ENCODE measurements at places on chromosomes 1 and 21. TPM values are rescaled to one million over a fixed set of nuclear protein-coding genes. Genes with fewer than 3 reads are reported as not detected.

GRCh38 chr1:44621841-44622286, 52.4 kb downstream of the TMEM53 start:
- no peak for DNase-seq

DNA sequence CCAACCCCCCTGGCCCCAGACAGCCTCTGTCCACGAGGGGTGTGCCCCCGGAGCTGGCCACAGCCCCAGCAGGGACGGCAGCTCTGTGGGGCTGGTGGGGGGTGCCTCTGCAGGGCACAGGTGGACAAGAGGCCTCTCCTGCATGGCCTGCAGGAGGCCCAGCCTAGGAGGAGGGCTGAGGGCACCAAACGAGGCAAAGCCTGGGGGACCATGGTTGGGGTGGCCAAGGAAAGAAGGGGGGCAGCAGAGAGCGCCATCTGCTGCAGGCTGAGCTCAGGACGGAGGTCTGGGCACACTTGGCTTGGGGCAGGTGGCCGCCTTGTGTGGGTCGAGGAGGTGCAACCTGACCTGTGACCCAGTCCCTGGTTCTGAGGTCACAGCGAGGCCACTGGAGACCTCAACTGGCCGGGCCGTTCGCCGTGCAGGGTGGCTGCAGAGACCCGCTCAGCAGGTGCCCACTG, 27.3 kb downstream of the RRP1 start:
- DNase-seq, result no peak

GRCh38 chr1:10132852-10133251, 77.5 kb upstream of the KIF1B start:
- DNase-seq, result no peak

DNA sequence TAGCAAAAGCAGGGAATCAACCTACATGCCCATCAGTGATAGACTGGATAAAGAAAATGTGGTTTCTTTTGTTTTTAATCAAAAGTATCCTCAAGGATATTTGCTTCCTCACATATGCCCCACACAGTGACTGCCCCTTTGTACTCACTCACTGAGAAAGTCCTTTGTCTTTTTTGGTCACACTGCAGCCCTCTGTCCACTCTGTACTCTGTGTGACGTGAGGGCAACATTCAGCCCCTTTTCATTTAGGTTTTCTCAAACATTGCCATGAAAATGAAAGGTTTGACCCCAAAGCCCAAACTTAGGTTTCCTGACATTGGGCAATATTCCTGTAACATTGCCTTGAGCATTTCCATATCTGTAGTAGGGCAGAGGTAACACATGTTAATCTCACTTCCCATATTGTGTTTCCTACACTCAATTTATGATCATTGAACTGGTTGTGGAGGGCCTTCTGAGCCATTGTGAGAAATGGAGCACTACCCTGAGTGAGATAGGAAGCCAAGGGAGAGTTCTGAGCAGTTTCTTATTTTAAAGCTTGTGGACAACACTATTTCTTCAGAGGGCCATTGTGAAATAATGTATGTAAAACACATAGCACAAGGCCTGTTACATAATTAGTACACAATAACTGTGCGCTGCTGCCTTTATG, 501.9 kb upstream of the C1orf87 start:
- DNase-seq, result no peak

The IVL gene
- not detected for total RNA-seq

DNA sequence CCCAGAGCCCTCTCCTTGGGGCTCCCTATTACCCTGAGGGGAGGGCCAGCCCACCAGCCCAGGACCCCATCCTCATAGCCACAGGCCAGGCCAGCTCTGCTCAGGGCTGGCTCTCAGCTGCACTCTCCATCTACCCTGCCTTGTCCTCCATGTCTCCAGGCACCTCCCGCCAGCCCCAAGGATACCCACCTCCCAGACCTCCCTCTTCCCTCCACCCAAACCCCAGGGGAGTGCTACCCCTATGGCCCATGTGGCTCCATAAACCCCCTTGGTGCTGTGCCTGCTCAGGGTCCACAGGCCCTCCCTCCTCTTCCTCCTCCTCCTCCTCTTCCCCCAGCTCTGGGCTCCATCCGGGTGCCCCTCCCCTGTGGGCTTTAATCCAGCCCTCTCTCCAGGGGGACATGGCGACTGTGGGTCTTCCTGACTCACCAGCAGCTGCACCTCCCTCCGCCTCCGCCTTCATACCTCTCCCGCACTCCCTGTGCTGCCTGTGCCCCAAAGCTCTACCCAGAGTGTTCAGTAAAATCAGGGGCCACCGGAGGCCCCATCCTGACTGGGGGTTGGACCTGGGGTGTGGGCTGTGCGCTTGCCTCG, 9.1 kb downstream of the YBEY start:
- DNase-seq, result no peak

DNA sequence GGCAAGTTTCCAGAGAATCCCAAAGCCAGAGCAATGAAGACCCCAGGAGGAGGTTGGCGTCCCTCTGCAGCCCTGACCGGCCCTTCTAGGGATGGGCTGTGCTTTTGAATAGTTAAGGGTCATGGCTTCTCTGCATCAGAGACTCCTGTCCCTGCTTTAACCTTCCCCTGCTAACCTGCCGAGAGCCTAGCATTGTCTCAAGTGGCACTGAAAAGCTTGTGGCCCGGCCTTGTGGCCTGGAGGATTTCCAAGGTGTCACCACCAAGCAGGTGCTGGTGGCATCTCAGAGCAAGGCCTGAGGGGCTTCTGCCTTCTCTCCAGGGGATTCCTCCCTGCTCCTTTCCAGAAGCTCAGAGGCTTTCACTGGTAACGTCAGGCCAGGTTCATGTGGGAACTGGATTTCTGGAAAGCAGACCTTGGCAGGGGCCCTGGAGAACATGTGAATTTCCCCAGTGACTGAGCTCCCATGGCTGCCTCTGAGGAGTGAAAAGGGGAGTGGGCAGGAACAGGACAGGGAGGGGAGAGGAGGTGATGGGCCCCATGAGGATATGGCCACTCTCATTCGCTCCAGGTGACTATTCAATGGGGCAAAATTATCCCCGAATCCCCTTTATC, 409.9 kb downstream of the PTPRU start:
- DNase-seq, result no peak

The DYNLT4 gene
- not detected for total RNA-seq

The KCNJ10 gene
- not detected for total RNA-seq

GRCh38 chr1:246218686-246219085, 288.4 kb downstream of the SMYD3 start:
- DNase-seq, result no peak

The MAN1C1 gene
- total RNA-seq, result 18.4 TPM

DNA sequence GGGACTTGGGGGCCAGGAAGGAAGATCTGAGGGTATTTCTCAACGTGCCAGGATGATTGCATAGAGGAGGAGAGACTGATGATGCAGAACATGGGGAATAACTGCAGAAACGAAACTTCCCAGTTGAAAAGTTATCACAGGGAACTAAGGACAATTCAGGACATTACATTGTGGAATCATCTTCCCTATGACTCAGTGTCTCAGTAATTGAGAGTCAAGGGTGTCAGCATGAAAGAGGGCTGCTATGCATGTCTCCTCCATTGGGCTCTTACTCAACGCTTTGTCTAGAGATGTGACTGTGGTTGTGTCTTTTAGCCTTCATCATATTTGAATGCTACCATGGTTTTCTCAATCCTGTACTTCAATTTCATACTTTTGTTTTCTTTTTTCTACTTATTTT, 48.9 kb upstream of the PTGFR start:
- no peak for DNase-seq

GRCh38 chr1:87600854-87601253, 272.2 kb downstream of the LMO4 start:
- no peak for DNase-seq

DNA sequence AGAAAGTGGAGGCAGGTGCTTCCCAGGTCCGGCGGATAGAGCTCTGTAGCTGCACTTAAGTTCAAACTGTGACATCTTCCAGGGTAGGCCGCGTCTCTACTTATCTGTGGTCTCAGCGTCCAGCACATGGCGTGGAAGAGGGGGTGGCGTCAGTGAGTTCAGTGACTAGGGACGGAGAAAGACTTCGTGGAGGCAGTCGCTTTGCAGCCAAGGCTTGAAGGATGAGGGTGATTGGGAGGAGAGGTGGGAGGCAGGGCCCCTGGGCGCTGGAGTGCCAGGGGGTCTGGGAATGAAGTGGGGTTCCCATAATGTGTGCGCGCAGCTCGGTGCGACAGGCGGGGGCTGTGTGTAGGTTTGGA, 444 bp upstream of the AGO1 start:
- no peak for DNase-seq

DNA sequence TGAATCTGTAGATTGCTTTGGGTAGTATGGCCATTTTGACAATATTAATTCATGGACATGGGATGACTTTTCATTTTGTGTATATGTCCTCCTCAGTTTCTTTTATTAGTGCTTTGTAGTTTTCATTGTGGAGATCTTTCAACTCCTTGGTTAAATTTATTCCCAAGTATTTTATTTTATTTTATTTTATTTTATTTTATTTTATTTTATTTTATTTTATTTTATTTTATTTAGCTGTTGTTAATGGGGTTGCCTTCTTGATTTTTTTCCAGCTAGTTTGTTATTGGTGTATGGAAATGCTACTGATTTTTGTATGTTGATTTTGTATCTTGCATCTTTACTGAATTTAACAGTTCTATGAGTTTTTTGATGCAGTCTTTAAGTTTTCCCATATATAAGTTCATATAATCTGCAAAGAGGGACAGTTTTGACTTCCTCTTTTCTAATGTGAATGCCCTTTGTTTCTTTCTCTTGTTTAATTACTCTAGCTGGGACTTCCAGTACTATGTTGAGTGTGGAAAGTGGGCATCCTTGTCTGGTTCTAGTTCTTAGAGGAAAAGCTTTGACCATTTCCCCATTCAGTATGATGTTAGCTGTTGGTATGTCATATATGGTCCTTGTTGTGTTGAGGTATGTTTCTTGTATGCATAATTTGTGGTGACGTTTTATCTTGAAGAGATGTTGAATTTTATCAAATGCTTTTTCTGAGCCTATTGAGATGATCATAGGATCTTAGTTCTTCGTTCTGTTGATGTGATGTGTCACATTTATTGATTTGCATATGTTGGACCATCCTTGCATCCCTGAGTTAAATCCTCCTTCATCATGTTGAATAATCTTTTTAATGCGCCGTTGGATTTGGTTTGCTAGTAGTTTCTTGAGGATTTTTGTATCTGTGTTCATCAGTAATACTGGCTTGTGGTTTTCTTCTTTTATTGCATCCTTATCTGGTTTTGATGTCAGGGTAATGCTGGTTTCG, 14.3 kb downstream of the CEPT1 start:
- DNase-seq, result no peak

The MYOM3 gene
- total RNA-seq, result 1.7 TPM

GRCh38 chr21:34166468-34166867, 93.1 kb downstream of the MRPS6 start:
- no peak for DNase-seq

The CD160 gene
- 0.17 TPM for total RNA-seq

- DNase-seq, result no peak
These were observed 2.6 kb downstream of the HDGF start for GRCh38 chr1:156748670-156749418.

The GUCA2A gene
- 1.1 TPM for total RNA-seq

DNA sequence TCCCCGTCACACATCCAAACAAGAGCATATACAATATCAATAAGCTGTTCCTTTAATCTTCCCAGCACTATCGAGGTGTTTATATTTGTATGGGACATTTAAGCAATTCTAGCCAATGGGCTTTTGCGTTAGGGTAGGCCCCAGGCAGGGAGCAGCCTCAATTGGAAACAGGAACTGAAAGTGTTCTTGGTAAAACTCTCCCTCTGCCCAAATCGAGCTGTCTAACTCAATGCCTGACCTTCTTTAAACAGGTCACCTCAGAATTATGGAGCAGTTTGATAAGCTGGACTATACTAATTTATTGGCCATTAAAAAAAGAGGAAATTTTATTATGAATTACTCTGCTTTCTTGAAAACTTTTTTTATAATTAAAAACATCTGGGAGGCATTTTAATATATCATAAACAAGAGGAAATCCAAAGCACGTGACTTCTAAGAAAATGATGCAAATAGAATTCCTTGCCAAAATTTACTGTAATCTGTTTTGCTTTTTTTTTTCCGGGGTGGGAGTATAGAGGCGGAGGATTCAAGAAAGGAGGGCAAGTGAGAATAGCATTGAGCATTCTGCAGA, 498.1 kb downstream of the LMO4 start:
- peak; percentile 46 for DNase-seq

The SMIM1 gene
- 5.9 TPM for total RNA-seq

- DNase-seq, result no peak
These were observed 17.9 kb downstream of the KDM1A start for GRCh38 chr1:23037081-23037740.

DNA sequence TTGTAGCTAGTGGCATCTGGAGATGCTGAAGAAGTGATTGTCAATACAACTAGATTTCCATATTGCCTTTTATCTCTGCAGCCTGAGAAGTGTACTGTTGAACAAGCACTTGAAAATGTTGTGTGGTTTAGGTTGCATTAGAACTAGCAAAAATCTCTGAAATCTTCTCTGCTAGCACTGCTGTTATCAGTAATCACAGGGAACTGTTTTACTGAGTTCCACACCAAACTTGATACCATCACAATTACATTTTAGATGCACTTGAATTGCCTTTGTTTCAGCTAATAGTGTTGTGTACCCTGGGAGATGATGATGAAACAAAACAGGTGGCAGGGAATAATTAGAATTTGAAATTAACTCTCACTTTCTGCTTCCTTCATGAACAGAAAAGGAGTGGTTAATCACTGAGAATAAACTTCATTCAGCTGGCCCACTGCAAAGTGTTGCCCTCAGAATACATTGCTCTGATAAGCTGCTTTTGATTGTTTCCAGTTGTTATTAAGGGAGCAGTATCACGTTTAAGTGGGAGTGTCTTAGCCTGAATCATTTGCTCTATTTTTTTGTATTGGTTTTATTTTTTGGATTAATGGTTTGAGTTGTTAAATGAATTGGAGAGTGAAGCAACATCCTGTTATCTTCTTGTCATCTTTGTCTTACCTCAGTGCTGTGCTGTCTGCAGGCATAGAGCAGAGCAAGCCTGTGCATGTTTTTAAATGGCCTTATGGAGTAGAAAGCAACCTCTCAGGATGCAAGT, 13.0 kb downstream of the FAM20B start:
- no peak for DNase-seq

The SFPQ gene
- 164 TPM for total RNA-seq

DNA sequence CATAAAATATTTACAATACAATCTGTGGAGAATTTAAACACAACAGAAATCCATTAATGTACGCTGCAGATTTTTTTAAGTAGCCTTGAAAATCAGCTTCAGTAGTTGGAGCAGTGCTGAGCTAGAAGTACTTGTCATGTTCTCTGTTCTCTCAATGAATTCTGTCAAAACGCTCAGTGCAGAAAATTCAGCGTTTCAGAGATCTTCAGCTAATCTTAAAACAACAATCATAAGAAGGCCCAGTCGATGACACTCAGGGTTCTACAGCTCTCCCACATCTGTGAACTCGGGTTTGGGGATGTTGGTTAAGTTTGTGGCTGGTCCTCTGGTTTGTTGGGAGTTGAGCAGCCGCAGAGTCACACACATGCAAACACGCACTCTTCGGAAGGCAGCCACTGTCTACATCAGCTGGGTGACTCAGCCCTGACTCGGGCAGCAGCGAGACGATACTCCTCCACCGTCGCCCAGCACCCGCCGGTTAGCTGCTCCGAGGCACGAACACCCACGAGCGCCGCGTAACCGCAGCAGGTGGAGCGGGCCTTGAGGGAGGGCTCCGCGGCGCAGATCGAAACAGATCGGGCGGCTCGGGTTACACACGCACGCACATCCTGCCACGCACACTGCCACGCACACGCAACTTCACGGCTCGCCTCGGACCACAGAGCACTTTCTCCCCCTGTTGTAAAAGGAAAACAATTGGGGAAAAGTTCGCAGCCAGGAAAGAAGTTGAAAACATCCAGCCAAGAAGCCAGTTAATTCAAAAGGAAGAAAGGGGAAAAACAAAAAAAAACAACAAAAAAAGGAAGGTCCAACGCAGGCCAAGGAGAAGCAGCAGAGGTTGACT, 161.2 kb downstream of the RUNX1 start:
- peak; percentile 75 for DNase-seq

- no peak for DNase-seq
These were observed 103.8 kb downstream of the SPATA17 start for GRCh38 chr1:217734973-217735372.
